ENCODE measurements at places on chromosomes 3 and 15.

DNA sequence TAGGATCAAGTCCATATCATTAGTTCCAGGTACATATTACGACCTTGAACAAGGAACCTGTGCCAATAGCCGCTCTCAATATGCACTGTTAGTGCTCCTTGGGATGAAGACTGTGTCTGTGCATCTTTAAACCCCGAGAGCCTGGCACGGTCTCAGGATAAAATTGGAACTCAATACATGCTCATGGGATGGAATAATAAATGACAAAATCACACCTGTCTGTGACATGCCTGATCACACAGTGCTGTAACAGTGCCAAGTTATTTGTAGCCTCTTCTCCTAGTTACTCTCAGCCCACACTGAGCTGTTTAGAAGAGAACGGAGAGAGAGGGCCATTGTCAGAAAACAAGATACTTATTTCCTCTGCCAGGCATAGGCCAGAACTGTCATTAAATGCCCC, 82.2 kb downstream of the SSR3 start:
- no peak for DNase-seq

- no peak for DNase-seq
Observed at GRCh38 chr3:175270866-175271265, 411.7 kb downstream of the NAALADL2 start.

- no peak for DNase-seq
Observed at GRCh38 chr3:43629741-43630140, 7.9 kb upstream of the ANO10 start.

GRCh38 chr3:14933820-14934425, 13.5 kb upstream of the NR2C2 start:
- no peak for DNase-seq

DNA sequence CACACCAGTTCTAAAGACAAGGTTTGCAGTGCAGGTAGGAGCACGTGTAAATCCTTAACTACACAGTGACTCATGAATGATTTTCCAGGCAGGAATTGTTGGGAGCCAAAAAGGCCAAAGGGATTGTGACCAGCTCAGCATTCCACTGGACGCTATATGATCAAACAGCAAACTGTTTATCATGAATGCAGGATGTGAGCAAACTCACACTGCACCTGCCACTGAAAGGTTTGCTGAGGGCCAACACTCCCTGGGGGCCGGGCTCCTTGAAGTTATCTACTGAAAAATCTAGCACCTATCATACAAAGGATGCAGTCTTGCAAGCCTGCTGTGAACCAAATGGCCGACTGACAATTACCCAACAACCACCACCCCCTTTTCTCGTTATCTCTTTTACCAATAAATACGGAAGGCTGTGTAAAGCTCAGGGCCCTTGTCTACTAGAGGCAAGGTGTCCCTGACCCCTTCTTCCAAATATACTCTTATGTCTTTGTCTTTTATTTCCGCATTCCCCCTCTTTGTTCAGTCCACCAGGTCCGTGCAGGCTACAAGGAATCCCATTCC, 11.5 kb upstream of the DNASE1L3 start:
- no peak for DNase-seq

- no peak for DNase-seq
Observed at GRCh38 chr3:13495351-13495813, 15.3 kb downstream of the HDAC11 start.

DNA sequence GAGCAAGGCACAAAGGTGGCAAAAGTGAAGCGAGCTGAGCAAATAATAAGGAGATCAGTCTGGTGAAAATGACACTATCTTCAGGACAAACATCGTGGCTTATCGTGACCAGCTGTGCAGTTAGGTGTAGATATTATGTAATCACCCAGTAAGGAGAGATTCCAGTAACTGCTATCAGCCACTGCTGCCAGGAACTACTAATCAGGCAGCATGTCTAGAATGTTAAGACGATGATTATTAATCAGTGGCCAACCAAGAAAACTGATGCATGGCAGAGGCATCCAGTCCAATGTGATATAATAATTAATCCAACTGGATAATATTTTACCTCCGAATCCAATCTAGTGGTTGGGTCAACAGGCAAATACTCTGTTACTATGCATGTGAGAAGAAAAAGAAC, 252.7 kb upstream of the ZPLD1 start:
- peak; percentile 22 for DNase-seq

GRCh38 chr3:38274864-38275649, 7.0 kb upstream of the SLC22A14 start:
- DNase-seq: no peak

- DNase-seq: no peak
Observed at GRCh38 chr3:65210026-65210814, 522.4 kb upstream of the ADAMTS9 start.

DNA sequence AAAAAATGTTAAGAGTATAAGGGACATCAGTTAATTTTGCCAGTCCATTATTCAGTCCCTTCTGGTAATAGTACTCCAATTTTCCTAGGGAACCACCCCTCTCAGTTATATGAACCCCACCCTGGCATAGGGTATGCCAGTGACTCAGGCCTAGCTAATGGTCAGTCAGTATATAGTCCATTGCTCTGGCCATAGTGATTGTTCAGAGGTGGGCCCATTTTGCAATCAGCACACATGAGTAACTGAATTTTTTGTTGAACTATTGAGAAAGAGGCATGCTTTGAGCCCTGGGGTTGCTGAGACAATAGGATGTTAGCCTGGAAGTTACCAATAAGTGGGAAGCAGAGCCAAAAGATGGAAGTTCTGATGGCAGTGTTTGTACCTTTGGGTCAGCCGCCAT, 4.1 kb downstream of the LRCH3 start:
- DNase-seq: no peak

DNA sequence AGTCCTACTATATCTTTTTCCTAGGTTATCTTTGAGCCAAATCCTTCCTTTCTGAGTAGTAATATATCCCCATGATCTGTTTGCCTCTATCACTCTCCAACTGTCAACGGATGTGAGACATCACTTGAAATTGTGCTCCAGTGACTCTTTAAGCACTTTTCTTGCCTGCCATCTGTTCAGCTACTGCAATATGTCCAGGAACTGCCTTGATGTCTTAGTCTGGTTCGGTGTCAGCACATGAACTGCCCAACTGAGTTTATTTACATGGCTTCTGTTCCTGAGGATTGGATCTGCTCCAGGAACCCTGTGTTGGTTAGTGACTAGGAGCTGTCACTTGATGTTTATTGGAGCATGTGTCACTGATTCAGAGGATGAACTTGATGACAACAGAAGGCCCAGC, 116.5 kb downstream of the SLC9A9 start:
- no peak for DNase-seq

GRCh38 chr3:166195808-166196207, 358.6 kb upstream of the BCHE start:
- DNase-seq: no peak

DNA sequence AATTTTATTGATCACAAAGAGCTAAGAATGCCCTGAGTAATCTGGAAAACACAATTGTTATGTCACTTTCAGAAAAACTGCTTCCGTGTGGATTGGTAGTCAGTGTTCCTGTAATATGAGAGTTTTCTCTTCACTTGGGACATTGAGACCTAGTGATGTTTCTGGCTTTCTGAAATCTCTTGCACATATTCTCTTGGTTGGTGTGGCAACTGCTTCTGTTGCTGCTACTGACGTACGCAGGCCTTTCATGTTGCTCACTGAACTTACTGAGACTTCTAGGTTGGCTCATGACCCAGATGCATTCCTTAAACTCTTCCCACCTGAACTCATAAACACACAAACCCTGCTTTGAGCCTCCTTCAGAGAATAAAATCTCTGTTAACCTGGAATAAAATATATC, 175.0 kb upstream of the PFN2 start:
- no peak for DNase-seq

GRCh38 chr3:158420654-158421396, 150.2 kb upstream of the MLF1 start:
- DNase-seq: no peak

DNA sequence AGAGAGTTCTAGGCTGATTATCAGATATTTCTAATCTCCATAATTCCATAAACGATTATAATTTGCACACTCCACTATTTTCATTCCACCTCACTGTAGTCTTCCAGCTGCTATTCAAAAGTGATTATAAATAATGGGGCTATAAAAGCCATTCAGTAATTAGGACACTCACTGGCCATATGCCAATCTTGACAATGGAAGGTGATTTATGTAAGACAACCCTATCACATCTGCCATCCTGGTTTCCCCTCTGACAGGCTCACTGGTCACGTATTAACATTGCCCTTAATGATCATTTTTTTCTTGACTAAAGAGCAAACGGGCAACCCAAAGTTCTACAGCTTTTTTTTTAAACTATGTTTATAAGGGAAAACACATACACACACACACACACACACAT, 402.4 kb downstream of the MAGI1 start:
- DNase-seq: no peak

- peak; percentile 59 for DNase-seq
Observed at GRCh38 chr15:79339588-79340314, 28.8 kb downstream of the TMED3 start.

DNA sequence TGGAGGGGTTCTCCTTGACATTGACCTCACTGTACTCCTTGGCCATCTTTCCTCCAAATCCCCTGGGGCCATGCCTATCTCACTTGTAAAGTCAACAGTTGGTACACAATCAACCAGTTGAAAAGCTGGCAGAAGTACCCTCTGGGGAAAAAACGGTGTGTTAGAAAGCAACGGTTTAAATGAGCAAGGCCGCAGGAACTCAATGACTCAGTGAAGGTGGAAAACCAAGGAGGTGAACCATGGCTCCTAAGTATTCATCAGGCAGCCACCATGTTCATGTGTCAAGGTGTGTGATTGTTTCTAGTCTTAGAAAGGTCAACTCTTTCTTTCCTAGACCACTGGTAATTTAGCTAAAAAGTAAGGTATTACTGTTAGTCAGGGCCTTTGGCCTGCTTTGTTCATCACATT, 130.9 kb upstream of the SATB1 start:
- no peak for DNase-seq

DNA sequence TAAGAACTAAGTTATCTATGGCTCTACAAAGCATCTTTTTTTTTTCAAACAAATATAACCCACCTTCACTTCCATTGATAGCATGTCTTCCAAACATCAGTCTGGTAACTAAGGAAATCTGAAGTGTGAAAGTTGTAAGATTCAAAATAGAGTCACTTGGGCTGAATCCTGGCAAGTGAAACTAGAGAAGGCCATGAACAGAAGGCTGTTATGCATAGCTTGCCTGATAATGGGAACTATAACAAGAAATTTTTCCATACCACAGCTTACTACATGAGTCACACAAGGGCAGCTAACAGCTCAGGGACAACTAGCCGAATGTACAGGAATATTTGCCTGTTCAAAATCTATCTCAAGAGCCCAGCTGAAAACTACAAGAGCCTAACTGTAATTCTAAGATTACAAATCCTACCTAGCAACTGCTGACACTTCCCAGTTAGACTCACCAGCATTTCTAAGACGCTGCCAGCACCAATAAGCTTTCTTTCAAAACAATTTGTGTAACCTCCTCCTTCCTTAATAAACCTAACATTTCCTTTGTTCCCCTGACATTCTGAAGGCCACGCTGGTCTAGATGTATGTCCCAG, 1066.5 kb downstream of the PLOD2 start:
- peak; percentile 59 for DNase-seq

GRCh38 chr3:195467641-195468390, 25.0 kb upstream of the ACAP2 start:
- DNase-seq: no peak

DNA sequence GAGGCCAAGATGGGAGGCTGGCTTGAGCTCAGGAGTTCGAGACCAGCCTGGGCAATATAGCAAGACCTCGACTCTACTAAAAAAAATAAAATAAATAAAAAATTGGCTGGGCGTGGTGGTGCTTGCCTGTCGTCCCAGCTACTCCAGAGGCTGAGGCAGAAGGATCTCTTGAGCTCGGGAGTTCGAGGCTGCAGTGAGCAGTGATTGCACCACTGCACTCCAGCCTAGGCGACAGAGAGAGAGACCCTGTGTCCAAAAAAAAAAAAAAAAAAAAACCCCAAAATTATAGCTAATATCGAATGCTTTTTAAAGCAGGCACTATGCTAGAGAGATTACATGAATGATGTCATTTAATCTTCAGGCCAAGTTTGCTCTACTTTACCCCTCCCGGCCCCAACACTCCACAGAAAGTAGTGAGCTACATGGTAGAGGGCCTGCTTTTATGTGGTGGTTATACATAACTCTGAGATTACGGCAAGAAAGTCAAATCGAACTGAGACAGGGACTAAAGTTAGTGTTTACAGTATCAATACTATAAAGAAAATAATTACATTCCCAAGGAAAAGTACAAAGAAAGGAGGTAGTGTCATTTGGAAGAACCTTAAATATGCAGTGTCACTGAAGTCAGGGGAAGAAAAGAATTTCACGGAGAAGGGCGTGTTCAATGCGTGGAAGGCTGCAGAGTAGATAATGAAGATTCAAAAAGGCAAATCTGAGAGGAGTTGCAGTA, 1.1 kb downstream of the ADPGK start:
- DNase-seq: no peak

- peak; percentile 46 for DNase-seq
Observed at GRCh38 chr3:169660709-169661360, 2.7 kb downstream of the MECOM start.

DNA sequence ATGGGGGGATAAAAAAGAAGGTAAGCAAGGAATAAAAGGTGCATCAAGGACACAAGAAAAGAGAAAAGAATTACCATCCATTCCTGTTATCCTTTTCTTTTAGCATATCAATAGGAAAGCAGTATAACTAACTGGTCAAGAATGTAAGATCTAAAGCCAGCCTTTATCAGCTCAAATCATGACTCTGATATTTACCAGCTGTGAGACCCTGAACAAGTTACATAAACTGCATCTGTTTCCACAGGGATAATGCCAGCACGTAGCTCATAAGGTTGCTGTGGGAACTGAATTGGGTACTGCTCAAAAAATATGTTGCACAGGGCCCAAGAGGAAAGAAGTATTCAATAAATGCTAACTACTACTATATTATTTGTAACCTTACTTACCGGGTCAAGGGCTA, 1092.2 kb upstream of the CFAP20DC start:
- no peak for DNase-seq

- DNase-seq: no peak
Observed at GRCh38 chr3:134066158-134066541, 36.4 kb upstream of the SLCO2A1 start.

DNA sequence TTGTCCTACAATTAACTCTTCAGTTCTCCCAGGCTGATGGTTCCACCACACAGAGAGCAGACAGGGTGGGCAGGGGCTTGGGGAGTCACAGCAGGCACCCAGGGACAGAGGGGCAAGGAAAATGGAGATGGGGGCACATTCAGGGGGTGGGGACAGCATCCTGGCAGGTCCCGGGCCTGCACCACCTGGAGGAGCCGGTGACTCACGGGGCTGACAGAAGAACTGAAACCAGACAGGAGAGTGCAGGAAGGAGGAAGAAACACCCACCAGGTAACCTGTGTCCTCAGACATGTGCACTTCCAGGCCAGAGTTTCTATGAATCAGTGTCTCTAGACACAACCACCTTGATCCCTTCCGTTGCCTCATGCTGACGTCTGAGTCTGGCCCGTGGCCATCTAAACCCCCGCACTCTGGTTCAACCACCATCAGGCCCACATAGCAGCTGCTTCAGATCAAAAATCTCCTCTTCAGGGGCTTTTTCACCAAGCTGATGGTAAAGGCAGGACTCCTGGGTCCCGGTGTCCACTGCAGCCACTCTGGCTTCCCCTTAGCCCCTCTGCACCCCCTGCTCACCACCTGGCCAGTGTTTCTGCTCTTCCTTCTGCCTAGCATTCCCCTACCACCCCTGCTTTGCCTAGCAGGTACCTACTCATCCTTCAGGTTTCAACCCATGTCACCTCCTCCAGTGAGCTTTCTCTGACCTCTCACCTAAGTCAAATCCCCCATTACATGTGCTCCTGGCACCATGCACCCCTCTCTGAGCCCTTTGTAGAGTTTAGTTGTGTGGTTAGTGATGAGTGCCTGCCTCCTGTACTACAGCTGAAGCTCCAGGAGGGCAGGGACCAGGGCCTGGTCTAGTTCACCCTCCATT, 16.5 kb upstream of the CYP11A1 start:
- no peak for DNase-seq
